ENCODE measurements at places on chromosomes 4 and X.

- DNase-seq, result no peak
Measured at GRCh38 chrX:99795495-99795894, 614.6 kb downstream of the PCDH19 start.

DNA sequence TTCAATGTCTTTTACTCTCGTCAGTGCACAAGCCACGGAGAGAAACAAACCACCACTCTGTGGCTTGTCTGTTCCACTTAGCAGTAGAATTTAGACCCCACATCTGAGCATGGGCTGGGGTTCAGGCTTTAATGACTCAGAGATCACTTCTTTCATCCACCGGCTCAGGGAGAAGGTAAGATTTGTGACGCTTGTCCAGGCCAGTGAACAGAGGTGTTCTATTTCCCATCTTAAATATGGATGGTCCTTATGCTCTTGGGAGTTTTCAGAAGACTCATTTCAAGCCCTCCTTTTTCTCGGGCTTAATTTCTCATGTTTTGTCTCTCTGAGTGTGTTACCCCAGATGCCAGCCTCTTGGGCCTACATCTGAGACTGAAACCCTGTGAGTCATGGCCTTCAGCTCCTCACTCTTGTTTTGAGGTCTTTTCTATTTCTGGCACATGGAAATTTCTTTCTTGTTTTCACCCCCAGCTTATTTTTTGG is 127.4 kb upstream of the SFRP2 start:
- no peak for DNase-seq

GRCh38 chr4:4460759-4461158 is 73.9 kb downstream of the NSG1 start:
- no peak for DNase-seq

DNA sequence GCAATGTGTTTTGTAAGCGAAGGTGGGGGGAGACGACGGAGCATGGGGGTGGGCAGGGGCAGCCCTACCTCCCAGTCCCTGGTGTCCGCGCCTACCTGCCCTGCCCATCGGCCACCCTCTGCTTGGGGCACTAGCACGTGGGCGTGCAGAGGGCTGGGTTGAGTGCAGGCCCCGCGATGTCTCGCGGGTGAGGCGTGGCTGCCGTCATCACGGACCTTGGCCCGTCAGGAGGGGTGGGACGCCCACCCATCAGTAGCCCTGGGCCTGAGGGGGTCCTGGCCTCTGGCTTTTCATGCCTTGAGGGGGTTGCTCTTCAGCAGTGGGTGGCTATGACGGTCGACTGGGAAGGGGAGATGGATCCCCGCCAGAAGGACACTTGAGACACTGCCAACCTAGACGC is 36.1 kb upstream of the GEMIN8 start:
- DNase-seq, result no peak

DNA sequence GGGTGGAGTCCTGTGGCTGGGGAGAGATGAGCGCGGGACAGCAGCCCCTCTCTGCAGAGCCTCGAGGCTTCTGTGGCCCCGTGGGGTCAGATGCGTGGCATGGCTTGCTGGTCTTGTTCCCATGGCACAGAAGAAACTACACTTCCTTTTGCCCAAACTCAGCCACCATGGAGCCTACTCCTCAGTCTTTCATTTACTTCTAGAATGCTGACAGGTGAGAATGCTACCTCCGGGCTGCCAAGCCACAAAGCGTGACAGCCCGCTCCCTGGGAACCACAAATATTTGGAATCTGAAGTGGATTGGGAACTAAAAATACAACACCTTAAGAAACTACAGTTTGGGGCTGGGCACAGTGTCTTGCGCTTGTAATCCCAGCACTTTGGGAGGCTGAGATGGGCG is 98.0 kb downstream of the TRAPPC11 start:
- no peak for DNase-seq

GRCh38 chr4:88963817-88964216 is 93.2 kb downstream of the FAM13A start:
- DNase-seq, result no peak

- no peak for DNase-seq
Measured at GRCh38 chrX:13257223-13258051, 62.4 kb downstream of the ATXN3L start.

DNA sequence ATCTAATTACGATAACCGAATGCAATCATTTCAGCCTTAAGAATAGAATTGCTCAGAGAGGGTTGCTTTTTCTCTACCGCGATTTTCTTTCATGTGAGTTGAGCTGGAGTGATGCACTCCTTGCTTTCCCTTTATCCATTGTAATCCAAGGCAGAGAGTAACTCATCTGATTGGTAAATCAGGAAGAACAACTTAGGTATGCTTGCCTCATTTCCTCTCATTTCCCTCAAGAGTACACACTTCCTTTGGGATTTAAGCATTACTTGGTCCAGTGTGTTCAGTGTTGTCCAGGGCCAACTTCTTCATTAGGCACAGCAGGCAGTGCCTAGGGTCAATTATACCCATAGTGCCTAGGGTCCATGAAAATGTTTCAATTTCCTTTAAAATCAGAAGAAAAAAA is 15.7 kb upstream of the N4BP2 start:
- no peak for DNase-seq

DNA sequence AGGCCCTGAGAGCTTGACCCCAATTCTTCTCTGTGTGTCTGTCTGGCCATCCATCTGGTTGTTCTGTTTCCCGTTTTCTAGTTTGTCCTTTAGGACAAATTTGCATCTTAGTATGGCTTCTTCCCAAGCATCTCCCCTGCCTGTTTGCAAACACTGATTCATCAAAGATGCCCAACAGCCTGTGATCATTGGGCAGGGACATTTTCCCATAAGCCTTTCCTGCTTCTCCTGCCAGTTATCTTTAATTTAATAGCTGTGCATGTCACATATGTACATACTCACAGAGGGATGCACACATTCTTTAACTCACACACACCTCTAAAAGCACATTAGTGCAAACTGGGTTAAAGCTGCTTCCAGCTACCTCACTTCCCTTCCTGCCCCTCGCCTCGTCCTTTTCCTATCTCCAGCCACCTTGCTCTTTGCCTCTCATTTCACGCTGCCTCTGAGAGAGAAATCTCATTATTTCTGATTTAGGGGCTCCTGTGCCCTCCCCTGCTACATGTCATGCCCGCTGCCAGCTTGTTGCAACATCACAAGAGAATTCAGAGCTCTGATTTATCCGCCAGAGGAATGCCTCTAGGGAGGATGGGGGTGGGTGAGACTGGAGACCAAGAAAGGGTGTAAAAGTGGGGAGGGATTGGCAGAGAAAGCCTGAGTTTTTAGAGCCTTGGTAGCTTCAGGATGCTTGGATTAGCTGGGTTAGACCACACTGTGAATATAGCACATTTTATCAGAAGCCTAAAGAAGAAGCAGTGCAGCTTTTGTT is 100.6 kb downstream of the NHS start:
- no peak for DNase-seq

- DNase-seq, result no peak
Measured at GRCh38 chrX:66015900-66016689, 23.8 kb downstream of the VSIG4 start.

GRCh38 chr4:156252358-156252921 is 298.8 kb upstream of the CTSO start:
- DNase-seq, result no peak

DNA sequence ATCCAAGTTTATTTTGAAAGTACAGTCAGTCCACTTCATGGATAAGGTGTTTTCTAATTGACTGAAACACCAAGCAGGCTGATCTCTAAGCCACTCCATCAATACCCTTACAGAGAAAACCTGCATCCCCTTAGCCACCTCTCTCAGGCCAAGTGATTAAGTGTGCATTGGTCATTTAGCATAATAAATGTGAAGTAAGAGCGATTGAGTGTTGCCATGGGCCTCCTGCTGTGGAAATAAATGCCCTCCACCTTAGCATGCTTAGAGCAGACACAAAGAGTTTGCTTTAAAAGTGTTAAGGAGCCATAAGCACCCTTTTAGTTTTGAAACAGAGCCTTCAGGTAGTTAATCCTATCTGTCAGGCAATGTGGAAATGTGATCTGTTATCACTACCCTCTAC is 386.5 kb downstream of the GPAT3 start:
- peak; percentile 91 for DNase-seq

GRCh38 chr4:8778291-8778690 is 93.3 kb downstream of the HMX1 start:
- DNase-seq, result no peak

DNA sequence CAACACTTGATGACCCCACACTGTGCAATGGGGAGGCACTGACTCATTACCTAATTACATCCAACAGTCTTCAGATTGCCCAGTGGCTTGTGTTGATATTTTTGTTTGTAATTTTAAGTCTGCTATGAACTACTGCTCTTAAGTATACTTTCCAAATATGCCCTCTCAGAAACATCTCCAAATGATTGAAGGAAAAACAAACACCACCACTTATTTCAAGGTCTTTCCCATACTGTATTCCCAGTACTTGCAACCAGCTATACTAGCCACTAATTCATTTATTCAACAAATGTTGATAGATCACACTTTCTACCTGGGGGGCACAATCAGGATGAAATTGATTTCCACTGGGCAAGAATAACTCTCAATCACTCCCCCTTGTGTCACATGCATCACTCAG is 302.2 kb upstream of the CPEB2 start:
- DNase-seq, result no peak

GRCh38 chrX:72255445-72255844 is 16.6 kb upstream of the ERCC6L start:
- no peak for DNase-seq

- DNase-seq, result no peak
Measured at GRCh38 chrX:48736303-48736702, 25.2 kb upstream of the GLOD5 start.

DNA sequence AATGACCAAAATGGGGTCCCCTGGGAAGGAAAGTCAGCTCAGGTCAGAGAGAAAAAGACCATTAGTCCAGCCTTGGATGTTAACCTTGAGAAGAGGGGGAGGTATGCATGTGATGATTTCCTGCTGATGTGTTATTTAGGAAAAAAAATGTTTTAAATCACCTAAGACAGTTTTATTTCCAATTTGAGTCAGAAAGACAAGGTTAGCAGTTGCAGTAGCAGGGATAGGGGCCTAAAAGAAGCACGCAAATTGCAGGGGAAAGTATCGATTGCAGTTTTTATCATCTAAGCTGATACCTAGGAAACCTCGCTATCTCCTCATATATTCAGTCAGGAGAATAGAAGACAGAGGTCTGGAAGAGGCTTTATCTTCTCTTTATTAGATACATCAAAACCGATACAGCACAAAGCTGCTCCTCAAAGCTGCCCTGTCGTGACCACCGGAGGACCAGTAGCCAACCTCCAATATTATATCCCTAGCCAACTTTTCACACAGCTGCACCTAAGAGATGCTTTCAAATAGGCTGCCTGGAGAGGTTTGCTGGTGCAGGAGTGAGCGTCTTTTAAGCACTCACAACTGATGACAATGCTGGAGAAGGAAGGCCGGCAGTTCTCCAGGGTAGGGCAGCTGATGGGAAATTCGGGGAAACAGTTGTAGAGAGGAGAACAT is 289.4 kb downstream of the INPP4B start:
- no peak for DNase-seq

GRCh38 chrX:85851418-85851817 is 195.9 kb downstream of the CHM start:
- DNase-seq, result peak; percentile 67

GRCh38 chr4:74364652-74365491 is at the start of gene EREG:
Gene EREG, plus strand, starts transcription at chr4:74365145. Its CDS starts 164 bp downstream, at chr4:74365309.
- peak; percentile 36 for DNase-seq

GRCh38 chr4:145735827-145736226 is 55.9 kb downstream of the C4orf51 start:
- no peak for DNase-seq

- no peak for DNase-seq
Measured at GRCh38 chrX:11480626-11481025, 185.1 kb downstream of the ARHGAP6 start.

DNA sequence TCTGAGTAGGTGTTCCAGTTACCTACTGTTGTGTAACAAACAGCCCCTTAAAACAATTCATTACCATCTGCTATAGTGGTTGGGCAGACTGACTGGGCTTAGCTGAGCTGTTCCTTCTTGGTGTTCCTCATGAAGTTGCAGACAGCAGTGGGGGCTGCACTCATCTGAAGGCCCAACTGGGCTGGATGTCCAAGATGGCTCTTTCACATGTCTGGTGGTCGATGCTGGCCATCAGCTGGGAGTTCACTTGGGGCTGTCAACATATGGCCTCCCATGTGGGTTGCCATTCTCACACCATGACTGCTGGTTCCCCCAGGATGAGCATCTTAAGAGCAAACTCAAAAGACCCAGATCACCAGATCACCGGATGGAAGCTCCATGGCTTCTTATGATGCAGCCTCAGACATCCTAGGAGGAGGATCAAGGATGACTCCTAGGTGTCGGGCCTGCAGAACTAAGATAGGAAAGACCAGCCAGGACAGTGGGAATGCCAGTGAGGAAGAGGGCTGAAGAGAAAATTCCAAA is 34.3 kb upstream of the PPP2R2C start:
- DNase-seq, result no peak
